ENCODE measurements at places on chromosomes 13 and 19.

DNA sequence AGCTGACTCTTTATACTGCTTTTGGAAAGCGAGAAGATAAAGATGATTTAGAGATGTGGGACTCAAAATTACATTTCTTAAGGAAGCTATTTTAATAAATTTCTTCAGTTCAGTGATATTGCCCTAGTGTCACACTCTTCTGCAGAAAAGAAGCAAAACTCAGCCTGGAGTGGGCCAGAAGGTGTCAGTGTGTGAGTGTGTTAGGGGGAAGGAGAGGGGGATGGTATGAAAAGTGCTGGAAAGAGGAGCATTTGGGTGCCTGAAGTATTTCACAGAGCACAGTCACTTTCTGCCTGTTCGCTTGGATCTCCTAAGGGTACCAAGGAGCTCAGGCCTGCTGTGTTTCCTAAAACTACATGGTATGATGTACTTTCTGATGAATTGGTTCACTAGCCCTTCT is 84.5 kb upstream of the FRY start:
- no peak for DNase-seq

DNA sequence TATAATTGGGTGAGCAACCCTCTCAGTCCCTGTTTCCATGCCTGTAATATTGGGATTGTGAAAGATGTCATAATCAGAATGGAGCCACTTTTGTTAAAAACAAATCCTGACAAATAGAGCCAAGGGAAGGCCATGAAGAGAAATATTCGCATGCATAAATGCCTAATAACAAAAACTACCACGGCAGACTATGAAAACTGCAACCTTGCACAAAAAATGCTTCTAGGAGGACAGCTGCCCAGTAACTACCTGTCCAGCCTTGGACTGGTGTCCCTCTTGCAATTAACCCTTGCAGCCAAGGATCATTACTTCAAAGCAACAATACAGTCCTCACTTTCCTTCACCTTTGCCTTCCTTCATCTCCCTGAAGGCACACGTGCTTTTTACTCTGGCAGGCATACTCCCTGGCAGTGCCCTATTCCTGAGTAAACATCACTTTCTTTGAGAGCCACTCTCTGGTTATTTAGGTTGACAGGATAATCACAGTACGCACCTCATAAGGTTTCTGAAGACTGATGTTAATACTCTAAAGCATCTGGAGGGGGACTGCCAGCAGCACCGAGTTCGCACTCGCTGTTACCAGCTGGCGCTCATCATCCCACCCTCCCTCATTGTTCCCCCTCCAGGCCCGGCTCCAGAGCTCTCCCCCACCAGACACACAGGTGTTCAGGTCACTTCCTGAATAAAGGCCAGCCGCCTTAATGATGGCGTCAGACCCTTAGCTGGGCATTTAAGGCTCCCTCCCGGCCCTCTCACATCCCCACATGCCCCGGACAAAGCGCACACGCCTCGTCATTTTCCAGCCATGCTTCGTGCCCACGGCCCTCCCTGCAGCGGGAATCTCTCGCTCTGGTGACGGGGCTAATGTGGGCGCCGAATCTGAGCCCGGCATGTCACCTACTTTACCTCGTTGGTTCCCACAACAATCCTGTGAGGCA is 57.3 kb downstream of the CDADC1 start:
- DNase-seq = no peak

DNA sequence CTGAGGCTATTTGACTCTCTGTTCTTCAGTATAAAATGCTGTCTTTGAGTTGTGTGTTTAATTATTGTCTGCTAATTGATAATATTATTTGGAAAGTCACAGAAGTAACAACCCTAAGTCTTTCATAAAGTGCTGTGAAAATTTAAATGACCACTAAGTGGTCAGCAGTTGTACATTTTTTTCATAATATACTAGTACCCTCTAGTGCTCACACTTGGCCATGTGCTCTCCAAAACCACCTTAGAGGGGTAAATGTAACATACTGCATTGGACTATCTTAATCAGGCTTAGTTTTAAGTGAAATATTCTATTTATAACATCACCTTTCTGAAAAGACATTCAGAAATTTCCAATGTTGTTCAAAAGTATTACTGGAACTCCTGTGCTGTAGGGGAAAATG is 745.3 kb downstream of the GPC5 start:
- no peak for DNase-seq

DNA sequence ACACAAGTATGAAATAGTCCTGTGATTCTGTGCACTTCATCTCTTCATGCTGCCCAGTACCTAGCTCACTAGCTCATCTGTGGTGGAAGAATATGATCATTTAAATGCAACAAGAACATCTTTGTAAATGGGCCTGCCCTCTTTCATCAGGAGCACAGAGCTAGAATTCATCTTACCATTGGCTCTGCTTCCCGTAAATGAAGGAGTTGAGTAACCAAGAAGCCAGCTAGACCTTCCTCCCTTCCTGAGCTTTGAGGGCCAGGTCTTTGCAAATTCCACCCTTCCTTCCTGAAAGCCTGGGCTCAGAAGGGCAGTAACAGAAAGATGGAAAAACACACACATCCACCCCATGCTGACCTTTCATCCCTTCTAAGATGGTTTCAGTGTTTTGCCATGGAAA is 82.0 kb downstream of the FRY start:
- DNase-seq = no peak

DNA sequence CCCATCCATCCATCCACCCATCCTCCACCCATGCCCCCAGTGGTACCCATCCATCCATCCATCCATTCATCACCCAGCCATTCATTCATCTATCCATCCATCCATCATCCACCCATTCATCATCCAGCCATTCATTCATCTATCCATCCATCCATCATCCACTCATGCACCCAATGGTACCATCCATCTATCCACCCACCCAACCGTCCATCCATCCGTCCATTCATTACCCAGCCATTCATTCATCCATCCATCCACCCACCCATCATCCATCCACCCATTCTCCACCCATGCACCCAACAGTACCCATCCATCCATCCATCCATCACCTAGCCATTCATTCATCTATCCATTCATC is 5.3 kb downstream of the PLPPR3 start:
- DNase-seq = no peak

GRCh38 chr13:87536899-87537298 is 134.3 kb upstream of the SLITRK5 start:
- DNase-seq = no peak

DNA sequence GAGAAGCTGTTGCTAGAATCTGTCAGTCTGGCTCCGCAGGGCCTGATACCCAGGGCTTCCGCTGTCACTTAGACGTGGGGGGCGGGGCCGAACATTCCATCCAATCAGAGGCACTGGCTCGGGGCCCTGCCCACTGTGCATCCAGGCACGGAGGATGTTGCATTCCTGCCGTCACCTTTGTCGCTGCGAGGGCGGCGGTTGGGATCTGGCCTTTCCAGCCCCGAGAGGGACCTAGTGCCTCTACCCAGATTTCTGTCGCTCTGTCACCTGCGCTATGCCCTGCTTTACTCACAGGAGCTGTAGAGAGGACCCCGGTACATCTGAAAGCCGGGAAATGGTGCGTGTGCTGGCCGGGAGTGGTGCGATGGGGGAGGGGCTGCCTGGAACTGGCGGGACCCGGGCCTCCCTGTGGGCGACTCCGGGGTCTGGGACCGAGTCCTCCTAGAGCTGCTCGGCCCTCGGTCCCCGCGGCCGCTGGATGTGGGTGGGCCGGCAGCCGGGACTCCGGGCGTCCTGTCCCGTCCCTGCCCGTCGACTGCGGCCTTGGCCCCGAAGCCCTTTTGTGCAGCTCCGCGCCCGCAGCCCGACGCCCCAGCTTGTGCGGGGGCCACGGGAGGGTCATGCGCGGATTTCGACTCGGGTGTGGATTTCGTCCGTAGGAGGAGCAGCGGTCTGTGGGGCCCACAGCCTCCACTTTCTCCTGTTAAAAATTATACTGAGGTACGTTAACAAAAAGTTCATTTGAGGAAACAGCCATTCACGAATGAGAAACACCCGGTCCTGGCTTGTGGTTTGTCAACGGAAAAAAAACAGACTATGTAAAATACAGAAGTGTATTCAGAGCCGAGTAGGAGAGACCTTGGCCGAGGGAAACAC is at the start of gene ZNF439:
ZNF439 (plus strand) TSS at position 133 of the 876 bp plus-strand sequence; CDS start at position 275, 142 bp downstream.
- peak; percentile 95 for DNase-seq

DNA sequence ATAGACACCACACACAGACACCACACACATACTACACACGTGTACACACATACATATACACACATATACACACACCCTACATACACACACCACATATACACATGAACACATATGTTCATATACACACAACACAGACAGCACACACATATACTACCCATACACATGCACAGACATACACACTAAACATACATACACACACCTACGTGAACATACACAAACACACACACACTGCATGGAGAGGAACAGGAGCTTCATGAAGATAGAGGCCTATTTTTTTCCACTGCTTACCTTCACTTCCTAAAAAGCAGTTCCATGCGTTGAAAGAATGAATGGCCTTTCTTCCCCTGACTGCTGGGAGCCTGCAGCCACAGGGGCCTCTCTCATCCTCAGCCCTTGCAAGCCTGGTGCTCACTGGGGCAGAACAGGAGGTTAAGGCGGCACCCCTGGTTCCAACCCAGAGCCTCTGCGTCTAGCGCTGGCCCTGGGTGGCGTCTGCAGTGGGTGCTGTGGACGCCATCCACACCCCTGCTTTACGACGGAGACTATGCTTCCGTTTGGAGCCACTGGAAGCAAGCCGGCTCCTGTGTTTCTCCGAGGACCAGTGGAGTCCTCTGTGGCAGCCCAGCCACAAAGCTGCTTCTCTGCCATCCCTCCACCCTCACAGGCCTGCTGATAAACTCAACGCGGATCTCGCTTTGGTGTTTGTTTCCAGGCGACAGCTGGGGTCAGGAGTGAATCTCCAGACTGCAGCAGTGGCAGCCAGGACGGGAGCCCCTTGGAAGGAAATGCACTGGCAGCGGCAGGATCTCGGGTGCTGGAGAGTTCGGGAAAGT is 1.9 kb upstream of the RASA3 start:
- DNase-seq = peak; percentile 69

DNA sequence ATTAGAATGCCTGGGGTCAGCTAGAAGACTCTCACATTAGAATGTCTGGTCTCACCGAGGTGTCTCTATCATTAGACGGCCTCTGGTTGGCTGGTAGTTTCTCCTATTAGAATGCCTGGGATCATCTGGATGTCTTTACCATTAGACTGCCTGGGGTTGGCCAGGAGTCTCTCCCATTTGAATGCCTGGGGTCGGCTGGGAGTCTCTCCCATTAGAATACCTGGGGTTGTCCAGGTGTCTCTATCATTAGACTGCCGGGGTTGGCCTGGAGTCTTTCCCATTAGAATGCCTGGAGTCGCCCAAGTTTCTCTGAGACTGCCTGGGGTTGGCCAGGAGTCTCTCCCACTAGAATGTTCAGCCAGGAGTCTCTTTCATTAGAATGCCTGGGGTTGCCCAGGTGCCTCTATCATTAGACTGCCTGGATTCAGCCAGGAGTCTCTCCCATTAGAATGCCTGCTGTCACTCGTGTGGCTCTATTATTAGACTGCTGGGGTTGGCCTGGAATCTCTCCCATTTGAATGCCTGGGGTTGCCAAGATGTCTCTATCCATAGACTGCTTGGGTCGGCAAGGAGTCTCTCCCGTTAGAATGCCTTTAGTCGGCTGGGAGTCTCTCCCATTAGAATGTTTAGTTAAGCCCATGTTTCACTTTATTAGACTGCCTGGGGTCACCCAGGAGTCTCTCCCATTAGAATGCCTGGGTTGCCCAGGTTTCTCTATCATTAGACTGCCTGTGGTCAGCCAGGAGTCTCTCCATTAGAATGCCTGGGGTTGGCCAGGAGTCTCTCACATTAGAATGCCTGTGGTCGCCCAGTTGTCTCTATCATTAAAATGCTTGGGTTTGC is 1467.8 kb downstream of the UQCRFS1 start:
- no peak for DNase-seq

DNA sequence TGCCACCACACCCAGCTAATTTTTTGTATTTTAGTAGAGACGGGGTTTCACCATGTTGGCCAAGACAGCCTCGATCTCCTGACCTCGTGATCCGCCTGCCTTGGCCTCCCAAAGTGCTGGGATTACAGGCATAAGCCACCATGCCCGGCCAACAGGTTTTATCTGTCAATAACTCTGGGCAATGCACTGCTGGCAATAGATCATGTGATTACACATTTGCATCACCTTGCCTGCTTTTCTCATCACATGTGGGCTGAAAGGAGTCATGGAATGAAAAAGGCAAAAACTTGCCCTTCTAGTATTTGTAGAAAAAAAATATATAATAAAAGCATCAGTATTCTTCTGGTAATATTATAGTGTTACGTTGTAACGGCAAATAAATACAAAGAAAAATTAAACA is 164.5 kb downstream of the NHLRC3 start:
- no peak for DNase-seq

GRCh38 chr19:5086230-5086629 is 117.3 kb downstream of the KDM4B start:
- no peak for DNase-seq

DNA sequence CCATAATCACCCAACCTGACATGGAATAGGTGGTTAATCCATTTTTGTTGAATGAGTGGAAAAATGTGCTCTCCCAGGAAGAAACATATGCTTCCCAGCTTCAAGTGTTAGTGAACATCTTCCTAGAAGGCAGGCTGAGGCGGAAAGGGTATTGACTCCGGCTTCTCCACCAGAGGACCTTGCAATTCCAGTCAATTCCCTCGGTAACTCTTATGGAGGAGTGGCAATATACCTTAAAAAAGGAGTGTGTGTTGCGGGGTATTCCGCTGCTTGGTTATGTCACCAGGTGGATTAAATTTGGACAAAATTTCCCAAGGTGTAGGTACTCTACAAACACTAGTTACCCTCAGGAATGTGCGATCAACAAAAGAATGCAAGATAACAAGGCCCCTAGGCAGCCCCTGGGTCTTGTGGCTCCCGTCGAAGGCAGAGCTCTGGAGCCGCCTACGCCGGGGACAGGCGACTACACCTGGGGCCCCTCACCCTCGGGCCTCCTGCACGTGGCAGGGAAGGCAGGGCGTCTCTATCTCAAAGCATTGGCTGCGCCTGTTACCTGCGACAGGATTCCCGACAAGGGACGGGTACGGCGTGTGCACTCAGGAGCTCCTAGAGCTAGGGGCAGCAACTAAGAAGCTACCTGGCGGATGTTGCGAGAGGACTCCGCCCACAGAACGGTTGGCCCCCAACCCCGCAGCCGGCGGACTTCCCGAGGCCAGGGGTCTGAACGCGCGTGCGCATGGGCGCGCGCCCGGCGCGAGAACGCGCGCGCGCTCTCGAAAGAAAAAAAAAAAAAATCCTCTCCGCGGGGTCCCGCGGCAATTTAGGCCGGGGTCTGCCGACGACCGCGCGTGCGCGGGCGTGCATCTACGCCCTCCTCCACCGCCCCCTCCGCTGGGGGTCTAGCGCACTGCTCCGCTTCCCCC is at the start of gene WDR87:
WDR87 (minus strand) TSS at position 649 of the 923 bp plus-strand sequence. CDS start 8,355 bp downstream, outside the sequence.
- peak; percentile 69 for DNase-seq

DNA sequence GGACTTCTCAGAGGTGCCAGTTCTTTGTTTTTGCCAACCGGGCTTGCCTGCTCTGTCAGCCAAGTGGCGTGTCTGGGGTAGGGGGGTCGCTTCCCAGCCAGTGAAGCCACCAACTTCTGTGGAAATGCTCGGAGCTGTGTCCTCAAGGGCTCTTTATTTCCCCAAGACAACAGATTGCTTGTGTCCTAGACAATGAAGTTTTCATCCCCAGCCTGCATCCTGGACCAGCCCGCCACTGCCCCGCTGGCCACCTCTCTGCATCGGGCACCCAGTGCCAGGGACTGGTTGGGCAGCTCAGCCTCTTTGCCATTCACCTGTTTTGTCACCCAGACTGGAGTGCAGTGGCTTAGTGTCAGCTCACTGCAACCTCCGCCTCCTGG is 3.7 kb downstream of the RAB11B start:
- no peak for DNase-seq

GRCh38 chr19:38686530-38686888 is 39.1 kb downstream of the ACTN4 start:
- peak; percentile 62 for DNase-seq
